ENCODE measurements at places on chromosomes 5 and 9. TPM values are rescaled to one million over a fixed set of nuclear protein-coding genes. Genes with fewer than 3 reads are reported as not detected.

TMEM252 gene
- not detected for polyA plus RNA-seq

DNA sequence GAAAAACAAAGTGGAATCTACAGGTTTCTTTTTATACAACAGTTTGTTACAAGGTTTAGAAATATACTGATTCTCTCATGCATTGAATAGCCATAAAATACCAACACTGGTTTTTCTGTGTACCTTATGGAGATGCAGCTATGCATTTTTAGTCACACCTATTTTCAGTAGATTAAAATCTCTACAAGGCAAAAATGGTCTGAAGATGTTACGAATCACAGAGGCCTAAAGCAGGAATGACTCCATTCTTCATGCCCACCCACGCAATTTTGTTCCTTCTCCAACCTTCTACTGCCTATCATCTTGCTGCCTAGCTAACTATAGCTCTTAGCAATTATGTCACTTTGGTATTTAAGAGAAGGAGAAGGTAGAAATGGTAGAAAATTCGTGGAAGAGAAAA lies 9.9 kb downstream of the PLK2 start:
- DNase-seq: no peak

GARIN3 gene
- not detected for polyA plus RNA-seq

DNA sequence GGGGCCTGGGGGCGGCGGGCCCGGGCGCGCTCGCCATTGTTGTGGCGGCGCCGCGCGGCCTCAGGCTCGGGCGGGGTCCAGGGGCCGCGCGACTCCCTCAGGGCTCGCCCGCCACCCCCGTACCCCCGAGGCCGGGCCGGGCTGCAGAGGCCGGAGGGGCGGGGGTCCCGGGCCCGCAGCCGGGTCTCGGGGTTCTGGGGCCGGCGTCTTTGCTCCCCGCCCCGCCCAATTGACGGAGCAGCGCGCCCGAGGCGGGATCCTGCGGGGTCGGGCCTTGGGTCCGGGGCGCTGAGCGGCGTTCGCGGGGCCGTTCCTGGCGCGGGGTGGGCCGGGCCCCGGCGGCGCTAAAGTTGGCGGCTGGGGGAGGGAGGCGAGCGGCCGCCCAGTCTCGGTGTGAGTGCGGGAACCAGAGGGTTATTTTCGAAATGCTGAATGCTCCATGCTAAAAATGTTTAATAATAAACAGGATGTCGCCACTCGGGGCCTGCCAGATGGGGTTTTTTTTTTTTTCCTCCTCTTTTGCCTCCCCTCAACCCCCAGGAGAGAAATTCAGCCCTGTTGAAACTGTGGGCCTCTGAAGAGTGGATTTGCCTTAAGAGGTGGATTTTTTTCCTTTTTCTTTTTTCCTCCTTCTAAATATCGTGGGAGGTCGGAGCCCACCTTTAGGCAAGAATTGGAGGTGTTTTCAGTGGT lies 724 bp downstream of the PRRC2B start:
- no peak for DNase-seq

DNA sequence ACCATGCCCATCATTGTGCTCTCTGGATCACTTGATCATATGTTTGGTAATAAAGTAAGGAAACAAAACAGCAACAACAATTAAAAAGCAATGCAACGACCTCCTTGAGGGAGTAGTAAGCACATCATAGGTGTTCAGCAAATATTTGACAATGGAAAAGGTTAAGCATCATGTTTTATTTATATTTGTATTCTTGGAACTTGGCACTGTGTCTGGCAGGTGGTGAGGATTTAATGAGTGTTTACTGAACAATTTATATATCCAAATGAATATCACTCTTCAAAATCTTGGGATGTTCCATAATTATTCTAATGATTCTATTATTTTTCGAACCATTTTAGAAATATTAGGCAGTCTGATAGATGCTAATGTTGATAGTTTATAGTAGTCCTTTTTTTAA lies 6.2 kb downstream of the PIP5K1B start:
- DNase-seq: no peak

LRRC19 gene
- polyA plus RNA-seq: 0.11 TPM

DNA sequence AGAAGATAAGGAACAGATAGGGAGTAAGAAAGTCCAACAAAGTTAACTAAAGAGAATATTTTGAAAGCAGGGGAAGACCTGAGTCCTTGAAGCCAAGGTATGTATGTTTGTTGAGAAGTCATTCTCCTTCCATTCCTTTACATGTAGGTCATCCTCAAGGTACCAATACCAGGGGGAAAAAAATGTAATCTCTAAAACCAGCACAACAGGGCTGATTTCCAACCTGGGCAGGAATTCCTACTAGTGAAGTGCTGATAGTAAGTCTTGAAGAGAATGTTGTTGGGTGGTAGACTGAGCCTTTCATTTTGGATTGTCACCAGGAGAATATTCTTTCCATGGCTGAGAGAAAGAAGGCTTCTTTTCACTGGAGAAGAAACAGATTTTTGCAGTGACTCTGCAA lies 117.1 kb upstream of the ZNF462 start:
- DNase-seq: no peak

ZNF189 gene
- polyA plus RNA-seq: 5.2 TPM

GRCh38 chr5:58025809-58026208 lies 434.1 kb downstream of the PLK2 start:
- no peak for DNase-seq

- no peak for DNase-seq
Observed at GRCh38 chr5:33984178-33984577, 315 bp downstream of the SLC45A2 start.

DNA sequence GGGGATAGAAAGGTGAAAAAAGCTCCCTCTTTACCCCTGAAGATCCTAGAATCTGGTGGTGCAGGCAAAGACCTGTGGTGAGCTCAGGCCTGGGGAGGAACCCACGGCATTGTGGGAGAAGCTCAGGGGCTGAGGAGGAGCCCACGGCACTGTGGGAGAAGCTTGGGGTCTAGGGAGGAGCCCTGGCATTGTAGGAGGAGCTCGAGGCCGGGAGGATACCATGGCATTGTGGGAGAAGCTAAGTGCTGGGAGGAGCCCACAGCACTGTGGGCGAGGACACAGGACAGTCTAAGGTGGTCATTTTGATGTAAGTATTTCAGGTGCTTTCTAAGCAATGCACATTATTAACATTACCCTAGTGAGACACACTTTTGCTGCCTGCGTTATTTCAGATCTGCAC lies 179.7 kb downstream of the HSD17B3 start:
- no peak for DNase-seq

SLC6A3 gene
- not detected for polyA plus RNA-seq

GRCh38 chr5:28301712-28302111 lies 1263.3 kb upstream of the CDH9 start:
- DNase-seq: no peak

SCGB3A2 gene
- polyA plus RNA-seq: not detected

CSF1R gene
- polyA plus RNA-seq: 0.61 TPM

TERT gene
- polyA plus RNA-seq: 4.3 TPM

DNA sequence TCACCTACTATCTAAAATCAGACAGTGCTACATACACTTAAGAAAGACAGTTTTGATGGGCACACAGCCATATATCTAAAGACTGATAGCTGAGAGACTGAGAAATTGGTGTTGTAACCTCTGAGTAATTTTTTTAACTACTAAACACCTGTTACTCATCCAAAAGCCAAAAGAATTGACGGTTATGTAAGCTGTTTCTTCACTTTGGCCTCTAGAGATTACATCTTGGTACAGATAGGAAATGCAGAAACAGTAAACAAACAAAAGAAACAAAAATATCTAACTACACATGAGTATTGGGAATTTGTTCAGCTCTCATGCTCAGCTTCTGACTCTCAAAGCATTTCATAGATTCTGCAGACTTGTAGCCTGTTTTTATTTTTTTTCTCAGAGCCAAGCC lies 152.1 kb upstream of the GAS1 start:
- no peak for DNase-seq

CCL19 gene
- not detected for polyA plus RNA-seq

DNA sequence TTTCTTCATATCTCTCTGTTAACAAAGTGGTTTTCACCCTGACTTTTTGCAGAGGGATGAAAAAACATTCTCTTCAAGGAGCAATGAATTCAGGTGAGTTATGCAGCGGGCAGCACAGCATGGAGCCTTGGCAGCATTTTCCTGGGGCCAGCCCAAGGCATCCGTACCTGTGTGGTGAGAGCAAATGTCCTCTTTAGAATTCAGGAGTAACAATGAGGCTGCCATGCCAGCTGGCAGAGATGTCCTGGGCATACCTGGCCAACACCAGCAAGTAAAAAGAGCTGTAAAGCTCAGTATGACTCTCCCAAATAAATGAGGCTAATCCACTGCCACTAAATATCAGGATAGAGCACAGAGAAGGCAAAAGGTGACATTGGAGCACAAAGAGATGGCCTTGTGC lies 277.6 kb upstream of the TRPC7 start:
- no peak for DNase-seq

GRCh38 chr9:120625222-120625621 lies 45.3 kb upstream of the CDK5RAP2 start:
- no peak for DNase-seq

- DNase-seq: no peak
Observed at GRCh38 chr9:79140751-79141150, 431.0 kb upstream of the TLE4 start.

DMRTA1 gene
- polyA plus RNA-seq: not detected
